ENCODE measurements at places on chromosomes 4 and X. TPM values are rescaled to one million over a fixed set of nuclear protein-coding genes. Genes with fewer than 3 reads are reported as not detected.

The NAP1L5 gene
- total RNA-seq = 2.3 TPM

The ARHGAP4 gene
- 23.6 TPM for total RNA-seq

The AMTN gene
- not detected for total RNA-seq

The HDX gene
- total RNA-seq = 3.0 TPM

Data from Peyer's patch (tissue), 4 donors.